ENCODE measurements at places on chromosomes 3 and 15. TPM values are rescaled to one million over a fixed set of nuclear protein-coding genes. Genes with fewer than 3 reads are reported as not detected.
A peak's percentile ranks its signal among the peaks of the same experiment; 100 is the strongest.

DNA sequence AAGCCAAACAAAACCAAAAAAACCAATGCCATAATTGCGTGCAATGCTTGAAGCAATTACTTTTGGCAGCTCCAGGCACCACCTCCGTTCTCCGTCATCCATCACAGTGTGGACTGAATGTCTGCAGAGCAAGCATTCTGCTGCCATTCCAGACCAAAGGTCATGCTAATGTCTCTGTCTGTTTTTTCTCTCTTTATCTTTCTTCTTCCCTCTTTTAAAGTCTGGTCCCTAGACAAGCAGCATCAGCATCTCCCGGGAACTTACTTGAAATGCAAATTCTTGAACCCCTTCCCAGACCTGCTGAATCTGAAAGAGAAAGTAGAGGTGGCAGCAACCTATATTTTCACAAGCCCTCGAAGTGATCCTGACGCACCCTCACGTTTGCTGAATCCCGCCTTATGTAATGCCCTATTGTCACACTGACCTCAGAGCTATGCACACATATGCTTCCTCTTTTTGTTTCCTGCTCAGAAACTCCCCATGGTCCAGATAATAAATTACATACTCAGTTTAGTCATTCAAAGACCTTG is 297.3 kb upstream of the PROK2 start:
- DNase-seq = no peak

DNA sequence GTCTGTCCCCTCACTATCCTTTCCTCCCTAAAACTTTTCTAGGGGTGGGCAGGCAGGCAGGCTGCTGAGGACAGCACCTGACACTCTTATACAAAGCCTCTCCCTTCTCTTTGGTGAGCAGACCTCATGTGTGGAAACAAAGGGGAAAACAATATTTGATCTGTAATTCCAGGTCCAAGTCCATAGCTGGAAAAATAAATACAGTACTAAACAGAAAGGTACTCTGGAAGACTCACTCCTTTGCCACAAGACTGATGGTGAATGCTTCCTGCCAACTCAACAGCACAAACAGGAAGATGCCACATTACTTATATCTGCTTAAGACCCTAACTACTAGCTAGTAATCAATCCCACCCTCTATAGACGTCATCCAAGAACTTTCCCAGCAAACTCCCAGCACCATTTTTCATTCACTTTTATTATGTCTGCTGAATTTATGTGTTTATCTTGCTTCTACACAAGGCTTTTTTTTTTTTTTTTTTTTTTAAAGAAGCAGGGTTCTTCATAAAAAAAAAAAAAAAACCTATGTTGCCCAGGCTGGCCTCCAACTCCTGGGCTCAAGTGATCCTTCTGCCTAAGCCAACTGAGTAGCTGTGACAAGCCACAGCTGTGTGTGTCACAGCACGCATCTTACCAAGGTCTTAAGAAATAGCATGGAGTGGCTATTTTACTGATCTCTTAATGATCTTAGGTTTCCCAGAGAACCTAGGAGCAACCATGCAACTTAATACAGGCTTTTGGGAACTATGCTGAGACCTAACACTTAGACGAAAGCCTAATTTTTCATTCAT is 44.2 kb upstream of the CSPG5 start:
- no peak for DNase-seq

GRCh38 chr15:42080186-42080918 is 14.0 kb downstream of the PLA2G4D start:
- peak; percentile 65 for DNase-seq

The TMF1 gene
- total RNA-seq = 15.3 TPM

The TGM5 gene
- total RNA-seq = not detected

The SEMA3B gene
- 2.8 TPM for total RNA-seq

The PROS1 gene
- 6.5 TPM for total RNA-seq

GRCh38 chr3:48232734-48233133 is 8.2 kb upstream of the ZNF589 start:
- peak; percentile 81 for DNase-seq

The RNF123 gene
- total RNA-seq = 22.1 TPM

- DNase-seq = no peak
Observed at GRCh38 chr3:155154255-155154654, 74.1 kb downstream of the MME start.

The ARGFX gene
- not detected for total RNA-seq

The CHRD gene
- 10.5 TPM for total RNA-seq

DNA sequence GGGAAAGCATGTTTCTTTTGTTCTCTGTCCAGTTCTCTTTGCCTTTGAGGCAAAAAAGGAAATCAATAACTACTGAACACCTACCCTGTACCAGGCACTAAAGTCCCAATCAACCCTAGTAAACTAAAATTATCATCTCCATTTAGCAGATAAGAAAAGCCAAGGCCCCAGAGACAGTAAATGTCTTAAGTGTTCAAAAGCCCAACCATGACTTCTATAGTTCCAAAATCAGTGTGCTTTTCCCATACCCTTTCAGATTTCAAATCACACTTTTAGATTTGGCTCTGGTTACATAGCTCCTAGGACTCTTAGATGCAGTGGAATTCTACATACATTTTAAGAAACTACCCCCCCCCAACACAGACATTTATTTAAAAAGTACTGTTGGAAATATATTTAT is 63.5 kb downstream of the UACA start:
- no peak for DNase-seq

DNA sequence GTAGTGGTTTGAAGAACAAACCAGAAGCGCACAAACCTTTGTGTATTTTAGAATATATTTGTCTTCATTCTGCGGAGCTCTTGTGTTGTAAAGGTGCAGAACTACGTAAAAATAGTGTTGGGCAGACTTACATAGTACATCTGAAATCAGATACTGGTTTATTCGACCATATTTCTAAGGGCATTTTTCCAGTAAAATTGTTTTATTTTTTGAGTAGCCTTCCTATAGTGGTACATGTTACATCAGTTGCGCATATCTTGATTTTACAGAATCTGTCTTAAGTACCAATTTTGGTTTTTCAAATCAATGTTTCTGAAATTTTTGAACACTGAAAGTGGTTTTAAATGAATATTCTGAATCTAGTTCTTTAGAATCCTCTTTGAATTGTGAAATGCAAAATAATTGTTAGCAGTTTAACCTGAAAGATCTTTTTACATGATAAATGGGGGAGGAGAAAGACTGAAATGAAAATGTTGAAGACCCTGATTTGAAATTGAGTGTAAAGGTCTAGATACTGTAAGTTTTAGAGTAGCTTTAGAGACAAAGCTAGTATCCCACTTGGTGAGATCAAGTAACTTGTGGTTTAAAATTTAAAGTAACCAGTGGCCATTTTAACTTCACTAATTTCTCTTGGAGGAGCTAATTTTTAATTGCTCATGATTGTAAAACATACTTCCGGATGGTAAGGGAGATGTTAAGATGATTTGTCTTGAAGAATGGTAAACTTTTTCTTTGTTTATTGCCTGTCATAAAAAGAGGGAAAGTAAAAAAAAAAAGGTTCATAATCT is 15.5 kb upstream of the CHD2 start:
- no peak for DNase-seq

The SIDT1 gene
- total RNA-seq = not detected

- DNase-seq = peak; percentile 86
Observed at GRCh38 chr3:128875556-128876120, 3.8 kb upstream of the ACAD9 start.

The RUBCN gene
- 9.6 TPM for total RNA-seq

The SCAMP2 gene
- total RNA-seq = 20.8 TPM

The LTK gene
- total RNA-seq = 0.07 TPM

The SLC28A2 gene
- total RNA-seq = not detected

The ADGRG7 gene
- not detected for total RNA-seq

All from H7 (cell line).